ENCODE measurements at places on chromosomes 1 and 21. TPM values are rescaled to one million over a fixed set of nuclear protein-coding genes. Genes with fewer than 3 reads are reported as not detected.

The LCE3C gene
- total RNA-seq = not detected

The EPHA8 gene
- total RNA-seq = not detected

The CHI3L2 gene
- 7.1 TPM for total RNA-seq

The ADORA1 gene
- total RNA-seq = not detected

The RGS4 gene
- total RNA-seq = not detected

The PRXL2B gene
- total RNA-seq = 13.5 TPM

The RIPK4 gene
- total RNA-seq = 2.0 TPM

The OLFML3 gene
- 0.67 TPM for total RNA-seq

The SSU72 gene
- 87.9 TPM for total RNA-seq

The C1orf185 gene
- not detected for total RNA-seq

The CLSTN1 gene
- total RNA-seq = 50.0 TPM

The SH2D2A gene
- total RNA-seq = 86.3 TPM

The SEMA4A gene
- total RNA-seq = 2.9 TPM

The C4BPB gene
- 1.8 TPM for total RNA-seq

The ADAM30 gene
- not detected for total RNA-seq

The TINAGL1 gene
- total RNA-seq = not detected

The SDC3 gene
- total RNA-seq = not detected

The FCRL3 gene
- 6.0 TPM for total RNA-seq

The HSD11B1 gene
- total RNA-seq = not detected

The OR2L8 gene
- 0.35 TPM for total RNA-seq

The HPDL gene
- 0.43 TPM for total RNA-seq

The PTPN7 gene
- total RNA-seq = 108 TPM

The GNG4 gene
- total RNA-seq = 0.08 TPM

The KRTAP10-12 gene
- not detected for total RNA-seq

The GOLT1A gene
- total RNA-seq = not detected

The ESPN gene
- total RNA-seq = 5.5 TPM

The DIPK1A gene
- 3.7 TPM for total RNA-seq

The TSPAN1 gene
- total RNA-seq = not detected

The CD1E gene
- total RNA-seq = not detected

The RPAP2 gene
- 33.9 TPM for total RNA-seq

The BATF3 gene
- total RNA-seq = not detected

The XKR8 gene
- total RNA-seq = 7.3 TPM

The CHRNB2 gene
- total RNA-seq = not detected

The ENSA gene
- total RNA-seq = 140 TPM

The CTXND2 gene
- total RNA-seq = not detected

The TMEM269 gene
- 0.57 TPM for total RNA-seq

The LDLRAD2 gene
- not detected for total RNA-seq
